ENCODE measurements at places on chromosomes 7 and 10. TPM values are rescaled to one million over a fixed set of nuclear protein-coding genes. Genes with fewer than 3 reads are reported as not detected.

The LRRN3 gene
- 24.0 TPM for total RNA-seq

The PDK4 gene
- not detected for total RNA-seq

DNA sequence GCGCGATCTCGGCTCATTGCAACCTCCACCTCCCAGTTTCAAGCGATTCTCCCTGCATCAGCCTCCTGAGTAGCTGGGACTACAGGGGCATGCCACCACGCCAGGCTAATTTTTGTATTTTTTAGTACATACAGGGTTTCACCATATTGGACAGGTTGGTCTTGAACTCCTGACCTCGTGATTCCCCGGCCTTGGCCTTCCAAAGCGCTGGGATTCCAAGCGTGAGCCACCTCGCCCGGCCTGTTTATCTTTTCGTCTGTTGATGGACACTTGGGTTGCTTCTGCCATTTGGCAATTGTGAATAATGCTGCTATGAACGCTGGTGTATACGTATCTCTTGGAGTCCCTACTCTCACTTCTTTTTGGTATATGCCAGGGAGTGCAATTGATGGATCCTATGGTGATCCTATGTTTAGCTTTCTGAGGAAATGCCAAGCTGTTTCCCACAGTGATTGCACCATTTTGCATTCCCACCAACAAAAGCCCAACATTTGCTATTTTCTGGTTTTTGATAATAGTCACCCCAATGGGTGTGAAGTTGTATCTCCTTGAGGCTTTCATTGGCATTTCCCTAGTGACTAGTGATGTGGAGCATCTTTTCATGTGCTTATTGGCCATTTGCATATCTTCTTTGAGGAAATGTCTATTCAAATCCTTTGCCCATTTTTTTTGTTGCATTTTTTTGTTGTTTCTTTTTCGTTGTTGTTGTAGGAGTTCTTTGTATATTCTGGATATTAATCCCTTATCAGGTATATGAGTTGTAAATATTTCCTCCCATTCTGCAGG is 3.5 kb downstream of the ANTXRL start:
- no peak for DNase-seq

- no peak for DNase-seq
These were observed 14.4 kb upstream of the ATP6V0E2 start for GRCh38 chr7:149859369-149859768.

DNA sequence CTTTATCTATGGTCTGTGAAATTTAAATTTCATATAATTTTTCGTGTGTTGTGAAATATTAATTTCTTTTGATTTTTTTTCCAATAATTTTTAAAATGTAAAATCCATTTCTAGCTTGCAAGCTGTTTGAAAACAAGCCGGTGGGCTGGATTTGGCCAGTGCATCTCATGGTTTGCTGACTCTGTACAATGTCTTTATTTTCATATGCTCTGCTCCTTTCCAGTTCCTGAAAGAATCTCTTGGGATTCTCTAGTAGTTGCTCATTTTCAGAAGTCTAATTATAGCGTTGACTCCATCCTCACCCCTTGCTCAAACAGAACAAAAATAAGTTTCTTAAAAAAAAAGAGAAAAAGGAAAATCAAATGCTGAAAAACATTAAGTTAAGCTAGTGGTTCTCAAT is 21.4 kb downstream of the UBN2 start:
- no peak for DNase-seq

GRCh38 chr7:151382079-151382885 is 27.6 kb downstream of the WDR86 start:
- DNase-seq: peak; percentile 29

GRCh38 chr10:24383681-24384106 is 174.8 kb downstream of the KIAA1217 start:
- DNase-seq: peak; percentile 64

GRCh38 chr10:31381766-31382316 is 62.8 kb downstream of the ZEB1 start:
- DNase-seq: no peak

The VGF gene
- 0.19 TPM for total RNA-seq

DNA sequence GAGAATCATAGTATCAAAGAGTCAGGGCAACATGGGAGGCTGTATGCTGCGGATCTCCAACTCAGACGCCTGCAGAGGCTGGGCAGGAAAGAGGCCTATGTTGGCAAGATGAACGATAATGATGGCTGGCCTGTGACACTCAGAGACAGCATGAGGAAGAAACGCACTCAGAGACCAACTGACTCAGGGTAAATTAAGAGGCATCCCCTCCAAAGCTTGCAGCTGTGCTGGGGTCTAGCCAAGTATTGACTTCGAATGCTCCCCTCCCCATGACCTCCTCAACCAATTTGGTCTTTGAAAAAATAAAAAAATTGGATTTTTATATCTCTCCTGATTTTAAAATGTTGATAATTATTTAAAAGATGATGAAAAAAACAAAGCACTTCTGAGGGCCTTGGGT is 718.9 kb downstream of the GRID1 start:
- DNase-seq: no peak

GRCh38 chr10:78763651-78764395 is 304.9 kb upstream of the ZMIZ1 start:
- DNase-seq: peak; percentile 65

The IDI2 gene
- not detected for total RNA-seq

DNA sequence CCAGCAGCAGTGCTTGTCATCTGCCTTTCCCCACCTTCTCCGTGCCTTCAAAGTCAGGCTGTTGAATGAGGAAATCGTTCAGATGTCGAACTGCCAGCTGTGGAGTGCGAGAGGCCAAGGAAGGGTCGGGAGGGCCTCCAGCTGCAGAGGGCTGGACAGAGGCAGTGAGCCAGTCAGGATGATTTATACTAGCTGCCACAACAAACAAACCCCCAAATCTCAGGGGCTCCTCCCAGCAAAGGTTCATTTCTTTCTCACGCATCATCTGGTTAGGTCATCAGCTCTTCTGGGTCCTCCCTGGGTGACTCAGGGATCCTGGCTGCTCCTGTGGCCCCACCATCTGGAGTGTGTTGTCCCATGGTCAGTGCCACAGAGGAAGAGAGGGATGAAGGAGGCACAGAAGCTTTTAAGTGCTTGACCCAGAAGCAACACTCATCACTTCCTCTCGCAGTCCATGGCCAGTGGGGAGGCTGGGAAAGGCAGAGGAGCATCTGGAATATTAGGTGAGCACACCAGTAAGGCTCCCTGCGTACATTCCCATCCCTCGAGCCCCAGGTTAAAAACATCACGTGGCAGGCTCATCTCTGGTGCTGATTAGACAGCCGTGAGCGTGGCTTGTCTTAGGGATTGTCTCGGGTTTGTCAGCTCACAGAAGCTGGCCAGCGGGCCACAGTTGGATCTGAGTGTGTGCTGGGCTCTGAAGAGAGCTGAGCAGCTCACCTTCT is 140.7 kb downstream of the RGS10 start:
- DNase-seq: no peak

GRCh38 chr10:35210961-35211360 is 84.3 kb downstream of the CREM start:
- no peak for DNase-seq

GRCh38 chr10:77274046-77274795 is 363.4 kb downstream of the KCNMA1 start:
- no peak for DNase-seq

DNA sequence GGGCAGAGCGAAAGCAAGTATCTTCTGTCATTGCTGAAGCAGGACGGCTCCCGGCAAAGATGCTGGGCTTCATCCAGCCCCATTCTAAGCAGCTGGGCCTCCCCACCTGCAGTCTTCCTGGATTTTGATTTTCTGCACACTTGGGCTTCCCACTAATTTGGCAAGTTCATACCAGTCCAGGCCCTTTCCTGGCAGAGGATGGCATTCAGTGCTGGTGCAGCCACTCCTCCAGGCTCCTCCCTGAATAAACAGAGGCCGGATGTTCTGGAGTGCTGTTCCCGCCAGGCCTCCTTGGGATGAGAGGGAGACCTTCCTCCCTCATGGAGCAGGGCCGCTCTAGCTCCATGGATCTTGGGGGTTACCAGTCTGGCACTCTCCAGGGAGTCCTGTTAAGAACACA is 3.4 kb downstream of the BAG3 start:
- no peak for DNase-seq

GRCh38 chr7:138328215-138328614 is 131.8 kb upstream of the TRIM24 start:
- DNase-seq: no peak

- no peak for DNase-seq
These were observed 1331.6 kb upstream of the SORCS1 start for GRCh38 chr10:108496106-108496505.

DNA sequence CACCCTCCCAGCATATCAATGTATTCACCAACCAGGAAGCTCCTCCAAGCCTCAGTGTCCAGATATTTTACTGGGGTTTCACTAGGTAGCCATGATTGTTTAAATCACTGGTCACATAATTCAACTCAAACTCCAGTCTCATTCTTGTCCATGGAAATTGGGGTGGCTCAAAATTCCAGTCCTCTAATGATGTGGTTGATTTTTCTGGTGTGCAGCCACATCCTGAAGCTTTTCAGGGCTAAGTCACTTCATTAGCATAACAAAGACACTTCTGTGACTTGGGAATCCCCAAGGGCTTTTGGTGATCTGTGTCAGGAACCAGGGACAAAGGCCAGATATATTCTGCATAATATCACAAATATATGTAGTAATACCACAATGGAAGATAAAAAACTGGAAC is 786.9 kb upstream of the IGFBP3 start:
- no peak for DNase-seq

The GDF2 gene
- not detected for total RNA-seq

GRCh38 chr7:27868131-27868550 is 128.2 kb downstream of the TAX1BP1 start:
- DNase-seq: no peak

The CUZD1 gene
- 1.7 TPM for total RNA-seq

DNA sequence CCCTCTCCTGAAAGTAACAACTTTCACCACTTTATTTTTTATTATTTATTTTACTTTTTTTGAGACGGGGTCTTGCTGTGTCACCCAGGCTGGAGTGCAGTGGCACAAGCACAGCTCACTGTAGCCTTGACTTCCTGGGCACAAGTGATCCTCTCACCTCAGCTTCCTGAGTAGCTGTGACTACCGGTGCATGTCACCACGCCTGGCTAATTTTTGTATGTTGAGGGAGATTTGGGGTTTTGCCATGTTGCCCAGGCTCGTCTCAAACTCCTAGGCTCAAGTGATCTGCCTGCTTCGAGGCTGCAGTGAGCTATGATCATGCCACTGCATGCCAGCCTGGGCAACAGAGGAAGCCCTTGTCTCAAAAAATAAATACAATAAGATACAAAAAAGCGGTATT is 14.9 kb upstream of the SLIT1 start:
- DNase-seq: no peak

The ZNF212 gene
- total RNA-seq: 28.0 TPM

- peak; percentile 16 for DNase-seq
These were observed 131.1 kb upstream of the RSU1 start for GRCh38 chr10:16948361-16948760.

DNA sequence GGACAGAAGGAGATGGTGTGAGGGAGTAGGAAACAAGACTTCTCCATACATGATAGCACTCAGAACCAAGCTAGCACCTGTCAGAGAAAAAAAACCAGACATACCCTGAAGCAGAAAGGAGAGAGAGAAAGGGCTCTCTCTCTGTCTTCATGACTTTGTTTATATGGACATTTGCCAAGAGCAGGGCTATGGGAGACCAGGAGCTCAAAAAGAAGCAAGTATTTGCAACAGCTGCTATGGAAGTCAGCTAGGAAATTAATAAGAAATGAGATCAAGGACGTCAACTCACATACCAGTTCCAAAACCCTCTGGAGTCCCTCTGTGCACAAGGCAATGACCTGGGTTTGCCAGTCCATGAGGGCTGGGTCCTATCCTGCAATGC is 111.6 kb downstream of the SGMS1 start:
- DNase-seq: no peak

DNA sequence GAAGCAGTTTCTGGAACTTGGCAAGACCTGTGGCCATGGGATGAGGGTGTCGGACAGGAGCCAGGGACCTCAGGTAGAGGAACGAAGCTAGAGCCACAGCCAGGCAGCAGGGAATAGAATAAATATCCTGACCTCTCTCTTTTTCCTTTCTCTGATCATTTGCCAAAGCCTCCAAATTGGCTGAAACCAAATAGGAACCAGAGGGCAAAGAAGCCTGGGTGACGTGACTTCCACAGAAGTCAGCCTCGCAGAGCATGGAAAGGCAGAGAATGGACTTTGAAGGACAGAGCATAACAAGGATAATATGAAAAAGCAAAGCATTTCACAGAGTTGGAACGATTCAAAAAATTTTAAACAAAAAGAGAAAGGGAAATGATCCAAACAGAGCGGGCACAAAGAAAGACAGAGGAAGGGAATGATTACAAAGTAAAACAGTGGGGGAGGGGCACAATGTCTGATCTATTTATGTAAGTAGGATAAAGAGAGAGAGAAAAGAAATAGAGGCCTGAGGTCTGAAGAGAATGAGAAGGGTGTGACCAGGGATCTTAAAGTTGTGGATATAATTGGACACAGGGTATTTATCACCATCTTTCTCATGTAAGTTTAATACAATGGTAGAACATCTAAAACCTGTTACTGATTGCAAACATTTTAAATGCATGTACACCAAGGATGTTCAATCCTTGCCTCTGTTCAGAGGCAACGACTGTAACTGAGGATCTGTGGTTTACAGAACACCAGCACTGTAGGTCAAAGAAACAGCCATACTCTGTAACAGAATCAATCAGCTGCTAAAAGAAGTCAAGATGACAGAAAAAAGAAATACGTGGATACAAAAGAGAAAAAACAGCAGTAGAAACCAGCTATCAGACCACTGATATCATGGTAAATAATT is 4.5 kb upstream of the ZEB1 start:
- DNase-seq: no peak

DNA sequence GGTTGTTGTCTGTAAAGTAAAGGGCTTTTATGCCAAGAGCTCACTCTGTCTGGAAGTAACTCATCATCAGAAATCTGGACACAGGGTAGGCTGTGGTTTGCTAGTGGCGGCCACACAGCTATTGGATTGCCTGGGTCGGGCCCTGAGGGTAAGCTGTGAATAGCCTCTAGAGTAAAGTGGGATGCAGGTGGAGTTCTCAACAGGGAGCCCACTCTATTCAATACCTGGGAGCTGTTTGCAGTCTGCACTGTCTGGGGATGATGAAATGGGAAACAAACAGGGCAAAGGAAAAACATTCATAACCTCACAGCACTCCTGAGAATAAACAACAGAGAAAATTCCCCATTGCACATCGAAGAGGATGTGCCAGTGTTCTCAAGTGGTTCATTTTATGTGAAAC is 582.6 kb downstream of the CALN1 start:
- no peak for DNase-seq

The NUTM2D gene
- 1.5 TPM for total RNA-seq

- DNase-seq: no peak
These were observed 13.5 kb downstream of the ATP6V1F start for GRCh38 chr7:128876127-128876526.

All from activated T-cell treated with anti-CD3 and anti-CD28 coated beads, Interleukin-2, amount 50 U/mL, for 72 hours (primary cell).